Fibroblast of the aortic adventitia (primary cell): ENCODE measurements at places on chromosomes 16 and 17. TPM values are rescaled to one million over a fixed set of nuclear protein-coding genes. Genes with fewer than 3 reads are reported as not detected.

RPRML gene
- not detected in 2 replicates for total RNA-seq

COPZ2 gene
- 80.5 and 292 TPM in 2 replicates for total RNA-seq

SLC43A2 gene
- 3.0 and 9.3 TPM in 2 replicates for total RNA-seq

MCRIP1 gene
- total RNA-seq: 130 and 195 TPM in 2 replicates

SHISA6 gene
- not detected in 2 replicates for total RNA-seq

KRTAP2-2 gene
- not detected in 2 replicates for total RNA-seq

KCNJ2 gene
- total RNA-seq: 1.4 and 12.7 TPM in 2 replicates

BCAR1 gene
- total RNA-seq: 26.9 and 33.4 TPM in 2 replicates

MYADML2 gene
- total RNA-seq: not detected in 2 replicates

CHTF18 gene
- 3.6 and 20.0 TPM in 2 replicates for total RNA-seq
